Activated CD8-positive, alpha-beta memory T cell treated with anti-CD3 and anti-CD28 coated beads, Interleukin-2, amount 50 U/mL, for 4 hours (primary cell): ENCODE measurements at places on chromosomes 12 and 14.
A peak's percentile ranks its signal among the peaks of the same experiment; 100 is the strongest.

DNA sequence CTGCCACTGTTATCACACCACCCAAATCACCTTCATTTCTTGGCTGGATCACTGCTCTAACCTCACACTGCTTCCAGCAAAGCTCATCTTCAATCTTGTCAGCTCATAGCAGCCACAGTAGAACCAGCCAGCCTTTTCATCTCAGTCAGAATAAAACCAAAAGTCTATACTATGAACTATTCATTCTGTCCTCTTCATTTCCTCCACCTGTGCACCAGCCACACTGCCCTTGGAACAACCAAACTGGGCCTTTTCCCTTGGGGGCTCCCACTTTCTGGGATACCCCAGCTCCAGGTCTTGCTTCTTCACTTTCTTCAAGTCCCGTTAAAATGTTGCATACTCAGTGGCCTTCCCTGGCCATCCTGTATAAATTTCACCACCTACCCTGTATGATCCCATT lies 234.4 kb upstream of the DAAM1 start:
- DNase-seq: no peak

DNA sequence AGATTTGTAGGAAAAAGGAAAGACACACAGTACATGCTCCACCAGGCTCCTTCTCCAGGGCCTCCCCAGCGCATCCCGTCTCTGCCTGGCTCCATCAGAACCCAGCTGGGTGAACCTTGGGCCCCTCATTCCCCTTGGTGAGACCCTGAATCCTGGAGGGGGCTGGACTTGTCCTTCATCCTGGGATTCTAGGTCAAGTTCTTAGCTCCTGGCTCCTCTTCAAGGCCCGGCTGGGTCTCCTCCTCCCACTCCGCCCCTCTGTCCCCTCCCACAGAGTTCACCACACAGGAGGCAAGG lies 49.2 kb downstream of the PSMA6 start:
- DNase-seq: no peak

DNA sequence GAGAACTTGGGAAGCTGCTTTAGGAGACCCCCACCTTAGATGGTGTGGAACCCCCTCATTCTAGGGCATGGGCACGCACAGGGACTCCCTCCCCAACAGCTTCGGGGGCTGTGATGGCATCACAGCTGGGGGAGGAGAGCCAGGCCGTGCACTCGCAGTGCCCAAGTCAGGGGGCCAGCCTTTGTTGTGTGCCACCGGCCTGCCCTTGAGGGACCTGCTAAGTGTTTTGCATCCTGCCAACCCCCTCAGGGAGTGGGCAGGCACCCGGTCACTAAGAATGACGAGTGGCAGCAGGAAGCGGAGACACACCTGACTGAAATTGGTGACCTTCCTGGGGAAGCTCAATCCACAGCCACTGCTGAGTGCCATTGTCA lies 334.9 kb upstream of the SFSWAP start:
- DNase-seq: no peak

DNA sequence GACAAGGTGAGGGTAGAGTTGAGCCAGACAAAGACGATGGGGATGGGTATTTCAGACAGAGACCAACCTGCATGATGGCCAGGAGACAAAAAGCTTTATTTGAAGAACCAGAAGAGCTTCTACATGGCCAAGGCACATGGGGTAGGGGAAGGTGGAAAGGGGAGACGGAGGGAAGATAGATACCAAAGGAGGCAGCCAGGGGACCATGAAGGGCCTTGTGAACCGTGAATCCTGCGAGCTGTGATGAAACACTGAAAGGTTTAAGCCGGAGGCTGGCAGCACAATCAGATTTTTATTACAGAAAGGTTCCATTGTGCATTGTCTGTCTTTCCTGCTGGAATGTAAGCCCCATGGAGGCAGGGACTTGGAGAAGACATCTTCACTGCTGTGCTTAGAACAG lies 72.4 kb downstream of the PLXNC1 start:
- DNase-seq: no peak

DNA sequence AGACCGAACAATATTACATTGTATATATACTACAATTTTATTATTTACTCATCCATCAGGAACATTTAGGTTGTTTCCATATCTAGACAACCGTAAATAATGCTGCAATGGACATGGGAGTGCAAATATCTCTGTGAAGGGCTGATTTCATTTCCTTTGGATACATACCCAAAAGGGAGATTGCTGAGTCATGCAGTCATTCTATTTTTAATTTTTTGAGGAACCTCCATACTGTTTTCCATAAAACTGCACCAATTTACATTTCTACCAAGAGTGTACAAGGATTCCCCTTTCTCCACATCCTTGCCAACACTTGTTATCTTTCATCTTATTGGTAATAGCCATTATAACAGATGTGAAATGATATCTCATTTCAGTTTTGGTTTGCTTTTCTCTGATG lies 84.7 kb downstream of the SLC41A2 start:
- DNase-seq: no peak

GRCh38 chr14:103802356-103802755 lies 45.0 kb downstream of the PPP1R13B start:
- DNase-seq: no peak

DNA sequence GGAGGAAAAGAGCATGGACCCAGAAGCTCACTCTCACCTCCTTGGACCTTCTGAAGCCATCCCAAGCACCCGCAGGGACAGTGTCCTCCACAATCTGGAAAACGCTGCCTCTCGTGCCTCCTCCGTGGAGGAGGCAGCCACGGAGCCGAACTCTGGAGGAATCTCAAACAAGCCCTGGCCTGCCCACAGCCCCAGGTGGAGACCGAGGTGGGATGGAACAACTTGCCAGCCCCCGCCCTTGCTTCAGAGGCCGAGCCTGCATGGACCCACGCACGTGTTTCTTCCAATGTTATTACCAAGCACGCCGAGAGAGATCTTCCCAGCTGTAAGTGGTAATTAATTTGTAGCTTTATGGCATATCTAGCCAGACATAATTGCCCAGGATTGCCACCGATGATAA lies 61.3 kb downstream of the SCARB1 start:
- no peak for DNase-seq

DNA sequence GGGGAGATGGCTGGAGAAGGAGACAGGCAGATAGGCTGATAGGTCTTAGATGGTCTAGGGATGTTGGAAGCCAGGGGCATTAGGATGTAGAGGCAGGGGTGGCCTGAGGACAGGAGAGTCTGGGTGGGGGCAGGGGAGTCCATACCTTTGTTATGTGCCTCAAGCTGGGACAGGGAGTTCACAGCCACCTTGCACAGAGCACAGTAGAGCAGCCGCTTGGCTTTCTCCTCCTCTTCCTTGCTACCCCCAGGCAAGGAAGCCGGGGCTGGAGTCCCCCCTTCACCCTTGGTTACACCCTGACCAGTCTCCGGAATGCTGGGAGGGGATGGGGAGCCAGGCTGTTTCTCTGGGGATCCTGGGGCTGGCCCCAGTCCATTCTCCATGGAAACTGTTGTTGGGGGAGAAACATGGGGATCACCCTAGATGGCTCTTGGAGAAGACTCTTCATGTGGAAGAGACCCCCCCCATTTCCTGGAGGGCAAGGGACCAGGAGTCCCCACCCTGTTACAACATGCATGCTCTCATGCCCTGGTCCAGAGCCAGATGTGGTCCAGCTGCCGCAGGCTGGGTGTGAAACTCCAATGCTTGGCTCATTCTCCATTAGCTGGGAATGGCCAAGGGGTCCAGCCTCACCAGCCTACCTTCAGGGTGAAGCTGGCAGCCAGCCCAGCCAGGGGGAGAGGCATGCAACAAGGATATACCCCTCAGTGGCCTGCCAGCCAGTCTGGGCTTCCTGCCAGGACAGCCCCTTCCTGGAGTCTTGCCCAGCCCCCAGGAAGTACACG lies 7.2 kb upstream of the GPR84 start:
- DNase-seq: no peak

- no peak for DNase-seq
Measured at GRCh38 chr14:83163016-83163415, 1629.4 kb upstream of the SEL1L start.

DNA sequence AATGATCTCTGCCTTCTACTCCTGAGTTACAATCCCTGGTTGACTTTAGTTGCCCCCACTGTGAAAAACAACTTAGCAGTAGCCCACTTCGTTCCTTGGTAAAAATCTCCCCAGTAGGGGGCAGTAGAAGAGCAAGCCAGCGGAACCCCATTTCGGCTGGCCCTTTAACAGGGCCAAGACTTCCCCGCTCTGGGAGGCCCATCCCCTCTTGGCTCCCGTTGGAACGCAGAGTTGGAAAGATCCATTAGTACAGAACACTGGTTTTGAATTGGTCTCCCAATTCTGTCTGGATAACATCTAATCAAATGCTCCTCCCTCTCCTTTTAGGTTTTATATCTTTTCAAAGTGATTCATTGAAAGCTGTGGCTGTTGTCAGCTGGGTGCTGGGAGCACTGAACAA lies 1133.3 kb downstream of the BCL11B start:
- peak; percentile 63 for DNase-seq

DNA sequence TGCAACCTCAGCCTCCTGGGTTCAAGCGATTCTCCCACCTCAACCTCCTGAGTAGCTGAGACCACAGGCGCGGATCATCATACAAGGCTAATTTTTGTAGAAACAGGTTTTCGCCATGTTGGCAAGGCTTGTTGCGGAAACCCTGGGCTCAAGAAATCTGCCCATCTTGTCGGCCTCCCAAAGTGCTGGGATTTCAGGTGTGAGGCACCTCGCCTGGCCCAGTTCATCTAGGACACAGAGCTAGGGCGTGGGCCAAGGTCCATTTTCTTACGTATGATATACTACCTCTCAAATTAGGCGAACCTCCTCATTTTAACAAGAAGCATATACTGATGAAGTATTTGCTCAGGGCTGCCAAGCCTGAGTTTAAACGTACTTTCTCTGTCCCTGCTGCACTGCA lies 2.1 kb downstream of the RPS29 start:
- no peak for DNase-seq

- DNase-seq: no peak
Measured at GRCh38 chr12:66074561-66074960, 56.0 kb downstream of the LLPH start.

DNA sequence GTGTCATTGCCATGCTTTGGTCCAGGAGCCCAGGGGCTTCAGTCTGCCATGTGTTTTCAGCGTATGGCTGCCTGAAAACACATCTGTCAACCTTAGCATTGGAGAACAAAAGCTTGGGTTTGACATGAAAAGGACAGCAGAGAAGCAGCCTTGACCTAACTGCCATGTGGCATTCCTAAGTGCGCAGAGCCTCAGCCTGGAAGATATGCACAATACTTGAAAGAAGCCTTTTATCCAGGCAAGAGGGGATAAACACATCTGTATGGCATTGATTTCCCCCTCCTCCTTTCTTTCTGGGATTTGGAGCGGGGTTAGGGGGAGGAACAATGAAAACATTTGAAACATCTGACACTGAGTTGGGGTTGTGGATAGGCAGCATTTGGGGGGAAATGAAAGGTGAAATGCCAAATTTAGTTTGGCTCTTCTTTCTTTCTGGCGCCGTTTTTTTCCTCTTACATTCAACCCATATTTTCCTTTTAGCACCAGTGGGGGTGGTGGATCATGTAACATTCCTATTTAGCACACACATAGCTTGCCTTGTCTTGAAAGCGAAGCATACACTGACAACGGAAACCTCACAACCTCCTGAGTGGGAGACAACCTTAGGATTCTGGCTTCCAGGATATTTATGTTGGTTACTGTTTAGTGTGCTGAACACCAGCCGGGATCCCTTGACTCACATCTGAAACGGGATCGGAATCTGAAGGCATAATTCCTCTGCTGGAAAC lies 177.0 kb downstream of the C12orf75 start:
- DNase-seq: no peak

- no peak for DNase-seq
Measured at GRCh38 chr12:94284046-94284445, 135.7 kb downstream of the PLXNC1 start.

DNA sequence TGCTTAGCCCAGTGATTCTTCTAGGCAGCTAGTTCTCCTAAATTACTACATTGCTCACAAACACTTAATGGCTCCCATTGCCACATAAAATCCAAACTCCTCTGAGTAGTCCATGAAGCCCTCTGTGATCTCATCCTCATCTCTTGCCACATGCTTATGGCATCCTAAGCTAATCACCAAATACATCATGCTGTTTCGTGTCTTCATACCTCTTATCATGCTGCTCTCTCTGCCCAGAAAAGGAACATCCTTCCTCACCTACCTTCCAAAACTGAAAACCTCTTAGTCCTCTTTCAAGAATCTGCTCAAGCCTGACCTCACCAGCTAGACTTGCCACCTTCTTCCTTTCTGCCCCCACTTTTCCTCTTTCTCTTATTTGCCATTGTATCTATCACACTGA lies 108.5 kb downstream of the DUSP6 start:
- DNase-seq: no peak

- no peak for DNase-seq
Measured at GRCh38 chr14:31881531-31882310, 195.4 kb upstream of the ARHGAP5 start.

DNA sequence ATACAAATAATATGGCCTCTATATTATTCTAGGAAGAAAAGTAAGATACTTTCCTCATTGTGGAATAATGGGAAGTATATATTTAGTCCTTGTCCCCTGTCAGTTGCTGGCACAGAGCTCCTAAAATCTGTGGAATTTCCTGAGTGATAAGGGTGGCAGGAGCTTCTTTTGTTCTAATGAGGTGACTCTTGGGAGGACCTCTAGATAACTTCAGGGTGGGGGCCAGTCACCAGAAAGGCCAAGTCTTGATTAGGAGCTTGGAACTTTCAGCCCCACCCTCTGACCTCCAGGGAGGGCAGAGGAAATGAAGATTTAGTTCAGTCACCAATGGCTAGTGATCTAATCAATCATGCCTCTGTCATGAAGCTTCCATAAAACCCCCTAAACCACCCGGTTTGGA lies 179.9 kb upstream of the PRICKLE1 start:
- DNase-seq: no peak

GRCh38 chr12:16163901-16164300 lies 113.6 kb downstream of the SLC15A5 start:
- DNase-seq: no peak

- DNase-seq: no peak
Measured at GRCh38 chr12:50246873-50247612, 36.3 kb downstream of the LIMA1 start.

- DNase-seq: no peak
Measured at GRCh38 chr12:111791507-111791906, 24.8 kb downstream of the ALDH2 start.

DNA sequence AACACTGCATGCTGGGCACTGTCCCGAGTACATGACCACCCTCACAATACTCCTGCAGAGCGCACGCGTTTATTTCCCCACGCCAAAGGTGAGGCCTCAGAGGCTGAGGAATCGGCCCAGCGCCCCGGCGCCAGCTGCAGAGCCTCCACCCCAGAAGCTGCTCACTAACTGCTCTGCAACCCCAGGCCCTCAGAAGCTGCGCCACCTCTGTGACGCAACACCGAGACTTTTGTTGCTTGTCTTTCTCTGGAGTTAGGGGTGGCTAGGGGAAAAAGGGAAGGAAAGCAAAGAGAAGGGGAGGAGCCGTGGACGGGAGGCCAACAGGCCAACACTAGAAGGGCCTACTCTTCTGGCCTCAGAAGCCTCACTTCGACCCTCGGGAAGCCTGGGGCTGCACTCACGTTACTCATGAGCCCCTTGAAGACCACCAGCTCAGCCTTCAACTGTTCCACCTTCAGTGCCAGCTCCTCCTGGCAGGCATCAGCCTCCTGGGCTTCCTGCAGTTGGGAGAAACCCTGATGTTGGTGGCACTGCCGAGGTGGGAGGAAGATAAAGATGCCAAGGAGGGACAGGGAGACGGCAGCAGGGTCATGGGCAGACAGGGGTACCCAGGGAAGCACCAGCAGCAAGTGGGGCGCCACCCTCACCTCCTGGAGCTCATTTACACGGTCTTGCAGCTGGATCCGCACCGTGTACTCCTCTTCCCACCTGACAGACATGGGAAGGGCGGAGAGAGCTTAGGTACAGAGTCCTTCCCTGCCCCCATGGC lies 5.4 kb downstream of the IFFO1 start:
- no peak for DNase-seq

- DNase-seq: no peak
Measured at GRCh38 chr12:22474970-22475720, 69.2 kb downstream of the C2CD5 start.
